SJSA1 (cell line): ENCODE measurements at places on chromosomes 11 and 22. TPM values are rescaled to one million over a fixed set of nuclear protein-coding genes. Genes with fewer than 3 reads are reported as not detected.

DNA sequence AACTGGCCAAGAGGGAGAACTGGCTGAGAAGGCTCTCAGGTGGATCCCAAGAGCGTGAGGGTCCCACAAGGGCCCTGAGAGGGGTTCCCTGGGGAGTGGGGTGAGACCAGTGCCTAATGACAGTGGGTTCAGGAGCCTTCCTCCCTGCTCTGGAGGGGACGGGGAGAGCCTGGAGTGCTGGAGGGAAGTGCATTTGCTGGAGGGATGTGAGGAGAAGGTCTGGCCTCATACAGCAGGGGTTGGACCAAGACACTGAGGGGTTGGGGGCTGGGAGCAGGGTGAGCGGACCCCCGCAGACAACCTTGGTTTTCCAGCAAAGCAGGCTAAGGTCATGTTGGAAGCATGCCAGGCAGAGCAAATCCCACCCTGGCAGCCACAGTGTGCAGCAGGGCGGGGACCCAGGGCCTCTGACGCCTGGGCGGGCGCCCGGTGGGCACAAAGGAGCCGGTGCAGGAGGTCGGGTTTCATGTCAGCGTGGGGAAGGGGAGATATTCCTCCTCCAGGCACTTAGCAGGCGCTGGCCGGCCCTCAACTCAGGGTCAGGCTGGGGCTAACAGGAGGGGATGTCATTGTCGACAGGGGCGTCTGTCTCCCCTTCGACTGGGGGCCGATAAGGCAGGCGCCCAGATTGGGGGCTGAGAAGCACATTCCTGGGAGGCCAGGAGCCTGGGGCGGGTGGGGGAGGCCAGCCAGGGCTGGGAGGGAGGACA, 3.1 kb upstream of the DERL3 start:
- H3K27ac ChIP-seq = no peak overlapping the region
- no peaks in the 10 kb centered on the region for H3K27me3 ChIP-seq
- H3K4me3 ChIP-seq = no peak overlapping the region
- H3K4me1 ChIP-seq = peaks cover 22% of the 10 kb centered on the region
- DNase-seq = no peak

DNA sequence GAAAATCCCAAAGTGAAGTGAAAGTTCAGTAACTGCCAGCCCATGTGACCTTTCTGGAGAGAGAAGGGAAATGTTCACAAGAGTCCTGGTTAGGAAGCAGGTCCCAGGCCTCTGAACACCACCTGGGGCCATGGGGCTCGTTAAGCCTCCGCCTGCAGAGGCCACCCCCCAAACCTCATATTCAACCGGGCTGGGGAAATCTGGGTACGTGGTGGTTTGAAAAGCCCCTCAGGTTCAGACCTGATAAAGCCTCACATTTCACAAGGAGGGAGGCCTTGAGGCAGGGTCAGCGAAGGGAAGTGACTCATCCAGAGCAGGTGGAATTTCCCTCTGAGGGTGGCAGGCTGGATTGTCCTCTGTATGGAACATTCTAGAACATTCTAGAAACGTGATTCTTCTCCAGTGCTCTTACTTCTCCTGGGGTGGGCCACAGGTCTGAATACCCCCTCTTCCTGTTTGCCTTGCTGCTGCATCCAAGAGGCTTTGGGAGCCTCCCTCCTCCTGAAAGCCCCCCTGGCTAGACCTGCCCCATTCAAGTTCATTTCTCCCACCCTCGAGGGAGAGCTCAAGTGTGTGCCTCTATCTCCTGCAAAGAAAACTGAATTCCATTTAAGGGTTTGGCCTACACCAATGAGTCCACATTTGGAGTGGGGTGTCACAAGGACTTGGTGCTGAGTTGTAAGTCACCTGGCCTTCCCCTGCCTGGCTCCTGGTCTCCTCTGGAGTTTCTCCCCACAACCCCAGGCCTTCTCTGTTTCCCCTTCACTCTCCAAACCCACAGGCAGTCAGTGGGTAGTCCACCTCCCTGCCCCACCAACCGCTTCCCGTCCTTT, 6.3 kb downstream of the FXYD2 start:
- no peak for DNase-seq
- H3K27ac ChIP-seq = no peak overlapping the region
- H3K4me3 ChIP-seq = no peak overlapping the region
- H3K4me1 ChIP-seq = peaks cover 11% of the 10 kb centered on the region

The POU2AF1 gene
- not detected in 2 replicates for total RNA-seq

The POU2AF2 gene
- not detected in 2 replicates for total RNA-seq

DNA sequence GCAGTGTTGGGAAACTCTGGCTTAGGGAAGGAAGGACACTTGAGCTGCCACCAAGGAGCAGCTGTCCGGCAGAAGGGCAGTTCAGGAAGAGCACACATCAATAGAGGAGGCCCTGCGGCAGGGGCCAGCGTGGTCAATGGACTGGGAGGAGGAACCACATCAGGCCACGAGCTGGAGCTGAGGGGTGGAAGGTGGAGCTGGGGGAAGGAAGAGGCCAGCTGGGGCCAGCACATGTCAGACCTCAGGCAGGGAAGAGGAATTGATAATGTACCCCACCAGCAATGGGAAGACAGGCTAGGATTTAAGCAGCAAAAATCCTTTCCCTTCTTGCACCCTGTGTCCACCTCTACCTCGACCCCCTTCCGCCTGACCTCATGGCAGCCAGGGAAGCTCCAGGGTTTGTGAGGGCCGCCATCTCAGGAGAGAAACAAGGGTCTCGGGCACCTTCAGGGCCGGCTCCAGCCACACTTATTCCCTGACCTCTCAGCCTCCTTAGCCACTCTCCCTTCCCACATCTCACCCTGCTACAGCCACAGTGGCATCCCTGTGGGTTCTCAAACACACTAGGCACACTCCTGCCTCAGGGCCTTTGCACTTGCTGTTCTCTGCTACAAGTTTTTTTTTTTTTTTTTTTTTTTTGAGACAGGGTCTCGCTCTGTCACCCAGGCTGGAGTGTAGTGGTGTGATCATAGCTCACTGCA, 157.8 kb upstream of the GRK3 start:
- no peak overlapping the region for H3K27ac ChIP-seq
- H3K36me3 ChIP-seq = peaks cover 6% of the 10 kb centered on the region
- H3K27me3 ChIP-seq = no peaks in the 10 kb centered on the region

DNA sequence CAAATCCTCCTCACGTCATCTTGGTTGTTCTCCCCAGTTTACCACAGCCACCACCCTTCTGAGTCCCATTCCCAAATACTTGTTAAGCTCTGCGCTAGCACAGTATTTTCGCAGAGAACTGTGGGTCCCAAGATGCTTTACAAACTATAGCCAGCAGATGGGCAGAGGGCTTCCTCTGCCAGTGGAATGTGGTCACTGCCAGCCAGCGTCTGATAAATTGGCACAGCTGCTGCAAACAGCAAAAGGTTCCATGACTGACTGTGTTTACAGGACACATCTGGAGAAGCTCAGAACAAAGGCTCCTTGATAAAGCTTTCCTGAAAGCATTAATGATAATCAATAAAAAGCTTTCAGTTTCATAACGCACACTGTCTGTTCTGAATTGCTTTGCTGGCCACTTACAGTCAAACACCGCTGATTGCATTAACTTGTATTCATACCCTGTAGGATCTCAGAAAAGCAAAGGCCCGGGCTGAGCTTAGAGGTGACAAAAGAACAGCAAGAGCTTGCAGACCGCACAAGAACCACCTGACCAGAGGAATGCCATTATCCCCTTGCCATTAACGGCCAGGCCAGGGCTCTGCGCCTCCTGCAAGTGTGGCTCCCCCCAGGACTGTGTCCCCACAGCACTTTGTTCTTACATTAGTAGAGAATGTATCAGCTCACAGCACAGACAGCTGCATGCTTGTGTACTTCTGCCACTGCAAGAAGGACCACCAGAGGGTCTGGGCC, 120.6 kb downstream of the MICAL3 start:
- H3K4me3 ChIP-seq = no peak overlapping the region
- H3K27ac ChIP-seq = no peak overlapping the region
- no peaks in the 10 kb centered on the region for H3K4me1 ChIP-seq

- peak overlapping the region; percentile 29; the same call in 1 of the 2 replicates for H3K27ac ChIP-seq
- no peak overlapping the region for H3K4me3 ChIP-seq
- peak; percentile 61 for DNase-seq
- peaks cover 78% of the 10 kb centered on the region for H3K36me3 ChIP-seq
- peaks cover 13% of the 10 kb centered on the region for H3K4me1 ChIP-seq
- no peaks in the 10 kb centered on the region for H3K27me3 ChIP-seq
Observed at GRCh38 chr22:24060375-24060788, 49.3 kb downstream of the CABIN1 start.
